A549 (cell line): ENCODE measurements at places on chromosomes 1 and 21.

DNA sequence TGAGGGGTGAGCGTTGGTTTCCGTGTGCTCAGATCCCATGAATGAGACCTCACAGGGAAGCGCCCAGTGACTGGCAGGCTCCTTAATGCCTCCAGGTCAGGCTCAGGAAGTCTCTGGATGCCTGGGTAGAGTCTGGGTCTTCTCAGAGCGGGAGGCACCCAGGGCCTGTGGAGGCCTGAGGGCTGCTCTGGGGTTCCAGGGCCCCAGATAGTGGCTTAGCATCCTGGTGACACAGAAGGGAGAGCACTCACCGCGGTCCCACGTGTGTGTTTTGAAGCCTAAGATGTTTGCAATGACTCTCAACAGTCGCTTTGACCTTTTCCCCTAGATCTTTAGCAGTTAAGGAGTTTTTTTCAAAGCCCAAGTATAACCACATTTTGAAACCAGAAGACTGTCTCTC is 25.0 kb downstream of the PRMT2 start:
- DNase-seq = no peak

- DNase-seq = peak; percentile 41
Observed at GRCh38 chr1:202501281-202501680, 152.8 kb downstream of the PPP1R12B start.

DNA sequence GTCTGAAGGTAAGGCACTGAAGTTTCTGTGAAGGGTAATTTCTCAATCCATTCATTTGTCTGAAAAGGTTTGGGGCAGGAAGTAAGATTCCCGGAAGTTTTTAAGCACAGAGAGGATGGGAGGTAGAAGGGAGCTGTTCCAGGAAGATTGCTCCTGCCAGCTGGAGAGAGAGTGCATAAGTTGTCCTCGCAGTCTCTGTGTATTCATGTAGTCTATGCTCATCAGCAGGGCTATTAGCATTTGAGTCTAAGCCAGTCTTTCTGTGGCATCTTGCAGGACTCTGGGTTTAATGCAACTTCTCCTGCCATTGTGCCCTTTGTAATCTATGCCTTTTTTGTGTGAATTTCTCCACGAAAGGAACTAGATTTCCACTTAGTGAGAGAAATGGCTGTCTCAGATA is 140.8 kb upstream of the FGGY start:
- DNase-seq = no peak

DNA sequence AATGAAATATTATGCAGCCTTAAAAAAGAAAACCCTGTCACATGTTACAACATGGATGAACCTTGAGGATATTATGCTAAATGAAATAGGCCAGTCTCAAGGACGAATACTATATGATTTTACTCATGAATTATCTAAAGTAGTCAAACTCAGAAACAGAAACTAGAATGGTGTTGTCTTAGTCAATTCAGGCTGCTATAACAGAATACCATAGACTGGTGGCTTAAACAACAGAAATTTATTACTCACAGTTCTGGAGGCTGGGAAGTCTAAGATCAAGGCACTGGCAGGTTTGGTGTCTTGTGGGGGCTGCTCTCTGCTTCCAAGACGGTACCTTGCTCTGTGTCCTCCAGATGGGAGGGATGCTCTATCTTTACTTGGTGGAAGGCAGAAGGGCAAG is 113.8 kb upstream of the DNAH14 start:
- DNase-seq = no peak

DNA sequence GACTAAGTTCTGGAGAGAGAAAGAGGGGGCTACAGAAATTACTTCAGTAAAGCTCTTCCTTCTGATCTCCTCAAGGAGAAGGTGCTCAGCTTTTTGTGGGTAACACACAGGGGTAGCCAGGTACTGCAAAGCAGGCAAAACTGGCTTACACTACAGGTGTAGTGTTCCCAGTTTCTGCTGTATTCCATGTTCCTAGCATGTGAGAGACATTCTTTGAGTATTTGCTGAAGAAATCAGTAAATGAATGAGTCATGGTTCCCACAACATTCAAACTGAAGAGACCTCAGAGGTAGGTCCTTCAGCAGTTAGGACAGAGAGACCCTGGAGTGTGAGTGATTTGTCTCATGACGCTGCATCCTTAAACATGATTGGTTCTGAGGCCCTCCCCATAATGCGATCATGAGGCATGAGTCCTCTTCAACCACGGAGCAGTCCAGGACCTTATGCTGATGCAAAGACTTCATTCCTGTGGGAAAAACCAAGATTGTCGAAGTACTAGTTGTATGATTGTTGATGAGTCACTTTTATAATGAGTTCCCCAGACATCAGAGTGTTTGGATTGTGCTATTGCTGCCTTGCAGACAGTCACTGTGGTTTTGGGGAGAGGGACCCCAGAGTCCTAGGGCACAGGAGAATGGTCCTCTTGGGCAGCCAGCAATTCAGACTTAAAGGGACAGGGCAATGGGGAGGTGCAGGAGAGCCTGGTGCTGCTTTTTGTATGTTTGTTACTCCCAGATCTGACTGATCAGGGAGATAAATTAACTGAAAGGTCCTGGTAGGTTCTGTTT is 2.7 kb upstream of the OR10J4 start:
- DNase-seq = peak; percentile 39

GRCh38 chr21:45835301-45836267 is 146.0 kb upstream of the COL6A1 start:
- no peak for DNase-seq

GRCh38 chr1:52558941-52559340 is 6.0 kb upstream of the TUT4 start:
- DNase-seq = no peak

DNA sequence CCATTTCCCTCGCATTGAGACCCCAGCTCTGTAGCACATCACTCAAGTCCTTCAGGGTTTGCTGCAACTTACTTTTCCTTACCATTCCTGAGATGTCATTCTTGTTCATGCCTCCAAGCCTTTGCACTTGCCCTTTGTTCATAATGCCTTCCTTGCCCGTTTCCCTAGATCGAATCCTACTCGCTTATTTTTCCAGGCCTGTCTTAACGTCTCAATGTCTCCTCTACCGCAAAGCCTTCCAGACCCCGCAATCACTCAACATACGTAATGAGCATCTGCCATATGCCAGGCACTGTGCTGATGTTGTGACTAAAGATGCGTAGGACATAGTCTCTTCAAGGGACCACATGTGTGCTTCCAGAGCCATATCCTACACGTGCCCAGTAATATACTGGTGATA is 31.1 kb upstream of the CNIH3 start:
- no peak for DNase-seq

DNA sequence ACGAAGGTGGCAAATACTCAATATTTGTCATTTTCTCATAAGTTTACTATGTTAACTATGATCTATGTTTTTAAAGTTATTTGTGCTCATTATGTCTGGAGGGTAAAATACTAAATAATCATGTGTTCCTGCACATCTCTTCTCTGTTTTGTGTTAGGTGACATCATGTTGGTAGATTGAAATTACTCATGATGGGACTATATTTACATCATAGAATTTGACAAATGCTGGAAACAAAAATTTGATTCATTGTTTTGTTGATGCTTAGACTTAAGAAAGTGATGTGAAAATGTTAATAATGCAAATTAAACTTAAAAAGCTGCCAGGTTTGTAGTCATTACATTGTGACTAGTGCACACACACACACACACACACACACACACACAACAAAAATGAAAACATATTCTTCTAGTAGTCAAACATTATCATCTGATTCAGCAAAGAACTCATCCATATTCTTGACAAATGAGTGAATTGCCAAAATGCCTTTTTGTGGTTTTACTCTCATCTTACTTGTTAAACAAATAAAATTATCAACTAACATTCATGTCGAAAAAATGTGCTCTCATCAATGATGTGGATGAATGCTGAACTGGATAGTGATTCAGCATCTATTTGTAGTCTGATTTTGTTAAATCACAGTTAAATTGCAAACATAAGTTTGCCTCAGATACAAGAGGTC is 870.7 kb downstream of the BRINP3 start:
- peak; percentile 92 for DNase-seq

DNA sequence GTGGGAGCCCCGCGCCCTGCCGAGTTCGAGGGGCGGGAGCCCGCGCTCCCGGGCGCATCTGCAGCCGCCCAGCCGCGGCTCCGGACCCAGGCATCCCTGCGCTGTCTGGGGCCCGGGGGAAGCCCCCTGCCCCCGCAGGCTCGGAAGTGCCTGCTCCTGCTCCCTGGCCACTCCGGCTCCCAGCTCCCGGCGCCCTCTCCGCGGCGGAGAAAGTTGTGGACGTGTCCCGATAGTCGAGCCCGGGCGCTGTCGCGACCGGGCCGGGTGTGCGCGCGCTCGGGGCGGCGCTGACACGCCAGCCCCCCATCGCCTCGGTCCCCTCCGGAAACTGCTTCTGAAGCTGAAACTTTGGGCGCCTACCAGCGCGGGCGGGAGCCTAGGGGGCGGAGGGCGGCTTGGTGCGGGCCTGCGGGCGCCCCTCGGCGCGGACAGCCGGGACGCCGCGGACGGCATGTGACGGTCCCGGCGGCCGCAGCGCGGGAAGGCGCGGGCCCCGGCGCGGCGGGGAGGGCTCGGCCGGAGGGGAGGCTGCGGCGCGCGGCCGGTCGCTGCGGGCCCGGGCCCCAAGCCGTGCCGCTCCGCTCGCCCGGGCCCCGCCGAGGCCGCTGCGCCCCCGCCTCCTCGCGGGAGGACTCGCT is 515 bp downstream of the MAN1C1 start:
- DNase-seq = no peak

- no peak for DNase-seq
Observed at GRCh38 chr1:118986555-118987467, 1.3 kb downstream of the TBX15 start.

GRCh38 chr1:2890221-2890850 is 88.8 kb upstream of the TTC34 start:
- DNase-seq = no peak

GRCh38 chr1:211698161-211699026 is 23.0 kb upstream of the NEK2 start:
- DNase-seq = peak; percentile 81

DNA sequence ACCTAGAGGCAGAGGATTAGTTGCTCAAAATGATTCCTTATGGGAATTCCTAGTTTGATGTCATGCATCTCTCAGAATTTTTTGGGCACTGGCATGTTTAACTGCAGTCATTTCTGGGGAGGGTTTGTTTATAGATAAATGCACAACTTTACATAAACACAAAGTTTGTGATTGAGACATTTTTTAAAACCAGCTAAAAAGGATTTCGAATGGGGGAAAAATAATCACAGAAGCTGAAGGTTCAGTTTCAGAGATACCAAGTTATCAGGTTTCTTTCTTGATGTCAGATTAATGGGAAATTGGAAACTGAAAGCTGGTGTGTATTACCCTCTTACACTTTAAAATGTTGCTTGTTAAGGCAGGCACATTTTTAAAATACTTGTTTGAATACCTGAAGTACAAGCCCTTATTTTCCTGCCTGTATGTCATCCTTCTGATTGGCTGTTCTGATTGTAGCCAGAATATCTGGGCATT is 72.1 kb downstream of the DISP1 start:
- no peak for DNase-seq

DNA sequence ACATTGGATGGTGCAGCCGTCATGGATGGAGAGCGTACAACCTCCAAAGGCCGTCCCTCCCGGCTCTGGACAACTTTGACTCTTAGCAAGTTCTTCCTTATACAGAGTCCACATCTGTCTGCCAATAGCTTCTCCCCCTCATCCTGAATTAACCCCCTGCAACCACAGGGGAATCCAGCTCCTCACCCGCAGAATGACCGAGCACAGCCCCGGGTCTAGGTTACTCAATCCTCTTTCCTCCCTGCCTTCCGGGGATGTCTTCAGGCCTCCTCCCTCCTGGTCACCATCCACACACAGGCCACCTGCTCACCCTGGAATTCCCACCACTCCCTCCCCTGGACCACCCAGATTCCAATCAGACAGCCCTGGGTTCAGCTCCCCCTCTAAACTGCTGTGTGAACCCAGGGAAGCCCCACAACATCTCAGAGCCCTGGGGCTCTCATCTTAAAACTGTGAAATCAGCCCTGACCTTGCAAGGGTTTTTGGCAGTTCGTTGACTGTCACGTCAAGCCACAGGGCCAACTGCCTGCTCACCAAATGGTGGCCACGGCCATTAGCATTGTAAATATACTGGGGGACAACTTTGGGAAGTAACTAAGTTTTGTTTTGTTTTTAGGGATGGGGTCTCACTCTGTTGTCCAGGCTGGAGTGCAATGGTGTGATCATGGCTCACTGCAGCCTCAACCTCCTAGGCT is 54.2 kb downstream of the HSPG2 start:
- no peak for DNase-seq

DNA sequence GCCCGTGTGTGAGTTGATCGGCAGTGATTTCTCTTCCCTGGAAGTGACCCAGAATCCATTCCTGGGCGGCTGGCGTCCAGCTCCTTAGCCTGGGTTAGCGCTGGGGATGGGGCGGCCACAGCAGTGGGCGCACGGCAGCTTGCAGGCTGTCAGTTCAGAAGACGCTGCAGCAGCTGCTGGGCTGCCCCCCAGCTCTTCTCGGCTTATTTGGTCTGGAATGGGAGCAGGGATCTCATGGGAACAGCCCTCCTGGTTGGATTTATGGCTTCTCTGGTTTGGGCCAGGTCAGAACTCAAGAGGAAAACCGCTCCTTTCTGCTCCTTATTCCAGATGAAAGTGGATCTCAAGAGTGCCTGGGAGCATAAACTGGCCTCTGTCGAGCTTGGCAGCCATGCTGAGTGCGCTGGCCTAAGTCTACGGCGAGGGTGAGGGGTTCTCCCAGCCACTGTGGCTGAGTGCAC is 148.2 kb downstream of the PRDM16 start:
- no peak for DNase-seq

DNA sequence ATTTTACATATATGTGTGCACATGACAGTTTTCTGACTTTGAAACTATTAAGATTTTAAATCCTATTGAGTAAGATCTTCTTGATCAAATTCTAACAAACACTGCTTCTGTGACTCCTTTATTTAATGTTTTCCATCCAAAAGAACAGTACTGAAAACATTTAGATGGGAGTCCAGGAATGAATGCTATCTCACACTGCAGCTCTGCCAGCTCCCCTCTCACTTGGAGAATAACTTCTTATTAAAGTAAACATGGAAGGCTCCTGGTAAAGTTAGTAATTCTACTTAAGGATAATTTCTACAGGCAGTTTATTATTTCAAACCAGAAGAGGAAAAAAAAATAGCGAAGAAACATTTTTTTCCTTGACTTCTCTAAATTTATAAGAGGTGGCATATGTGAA is 349.1 kb downstream of the DPYD start:
- DNase-seq = no peak

- peak; percentile 65 for DNase-seq
Observed at GRCh38 chr1:219385787-219386427, 212.2 kb downstream of the LYPLAL1 start.

DNA sequence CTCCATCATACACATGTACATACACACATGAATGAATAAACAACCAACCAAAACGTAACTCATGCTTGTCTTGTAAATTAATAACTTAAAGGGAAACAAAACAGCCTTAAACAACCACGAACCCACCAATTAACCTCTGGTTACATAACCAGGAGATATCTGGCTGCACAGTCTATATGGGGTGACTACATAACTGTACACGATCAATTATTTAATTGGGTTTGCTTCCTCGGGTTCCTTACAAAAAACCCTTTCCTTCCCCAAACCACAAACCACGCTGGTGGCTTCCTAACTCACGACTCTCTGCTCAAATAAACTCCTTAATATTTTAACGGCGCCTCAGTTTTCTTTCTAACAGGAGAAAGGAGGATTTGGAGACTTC is 744 bp downstream of the ZNF670 start:
- DNase-seq = no peak

GRCh38 chr1:212629450-212630157 is 21.0 kb downstream of the ATF3 start:
- DNase-seq = no peak
